KBM-7 (cell line): ENCODE measurements at places on chromosomes 7 and 10.

DNA sequence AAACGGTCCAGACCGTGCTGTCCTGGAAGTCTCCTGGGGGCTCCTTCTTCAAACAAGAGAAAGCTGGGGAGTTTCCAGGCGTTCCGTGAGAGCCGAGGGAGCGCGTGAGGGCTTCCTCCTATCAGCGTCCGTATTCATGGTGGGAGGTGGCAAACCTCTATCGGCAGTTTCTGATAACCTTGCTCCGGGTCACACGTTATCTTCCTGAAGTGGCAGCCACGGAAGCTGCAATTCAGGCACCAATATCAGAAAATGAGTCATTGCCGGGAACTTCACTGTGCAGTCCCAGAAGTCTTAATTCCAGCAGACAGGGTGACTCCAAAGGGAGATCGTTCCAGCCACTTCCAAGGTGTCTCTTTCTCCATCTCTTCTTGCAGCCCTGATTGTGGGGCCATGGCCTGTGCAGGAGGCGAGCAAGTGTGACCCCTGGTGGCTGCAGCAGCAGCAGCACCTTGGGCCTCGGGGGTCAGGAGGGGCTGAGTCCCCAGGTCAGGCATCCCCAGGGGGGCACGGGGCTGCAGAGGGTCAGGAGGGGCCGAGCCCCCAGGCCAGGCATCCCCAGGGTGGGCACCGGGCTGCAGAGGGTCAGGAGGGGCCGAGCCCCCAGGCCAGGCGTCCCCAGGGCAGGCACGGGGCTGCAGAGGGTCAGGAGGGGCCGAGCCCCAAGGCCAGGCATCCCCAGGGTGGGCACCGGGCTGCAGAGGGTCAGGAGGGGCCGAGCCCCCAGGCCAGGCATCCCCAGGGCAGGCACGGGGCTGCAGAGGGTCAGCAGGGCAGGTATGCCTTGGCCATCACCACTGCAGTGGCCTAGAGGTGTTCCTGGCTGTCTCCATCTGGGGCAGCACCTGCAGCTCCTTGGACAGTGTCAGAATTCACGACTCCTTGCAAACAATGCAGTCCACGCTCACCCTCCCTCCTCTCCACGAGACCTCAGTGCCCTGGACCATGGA is 538.7 kb downstream of the DNAJB6 start:
- DNase-seq: peak; percentile 54

GRCh38 chr10:132693676-132694075 is 92.3 kb downstream of the NKX6-2 start:
- DNase-seq: no peak

DNA sequence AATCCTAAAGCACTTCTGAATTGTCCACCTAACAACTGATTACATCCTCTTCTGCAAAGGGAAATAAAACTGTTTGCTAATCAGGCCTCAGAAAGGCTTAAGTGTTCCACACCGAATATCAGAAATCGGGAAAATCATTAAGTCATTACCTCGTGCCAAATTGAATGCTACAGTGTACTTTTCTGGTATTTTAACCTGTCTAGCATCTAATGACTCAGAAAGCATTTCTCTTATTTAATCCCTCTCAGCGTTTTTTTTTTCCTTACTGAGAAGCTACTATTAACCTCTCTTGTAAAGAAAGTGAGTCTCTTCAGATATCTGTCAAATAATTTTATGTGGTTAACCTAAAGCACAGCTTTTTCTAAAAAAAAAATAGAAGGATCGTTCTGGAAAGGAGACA is 28.6 kb downstream of the VIM start:
- DNase-seq: no peak

- no peak for DNase-seq
Observed at GRCh38 chr7:123649964-123650363, 5.7 kb upstream of the LMOD2 start.

DNA sequence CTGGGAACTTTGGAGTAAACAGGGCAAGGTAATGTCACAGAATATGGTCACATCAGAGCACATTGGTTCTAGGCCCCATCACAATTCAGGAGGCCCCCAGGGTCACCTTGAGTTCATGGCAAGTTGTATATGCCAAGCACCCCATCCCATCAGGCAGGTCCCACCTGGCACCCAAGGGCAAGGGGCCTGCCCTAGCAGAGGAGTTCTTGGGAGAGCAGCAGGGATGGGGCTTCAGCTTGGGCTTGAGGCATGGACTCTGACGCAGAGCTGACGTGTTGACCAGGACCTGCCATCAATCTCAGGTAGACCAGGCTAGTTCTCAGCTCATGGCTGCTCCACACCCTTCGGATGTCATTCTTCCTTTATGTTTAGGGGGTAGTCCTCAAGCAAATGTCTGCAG is 20.9 kb downstream of the PLAC9 start:
- no peak for DNase-seq

DNA sequence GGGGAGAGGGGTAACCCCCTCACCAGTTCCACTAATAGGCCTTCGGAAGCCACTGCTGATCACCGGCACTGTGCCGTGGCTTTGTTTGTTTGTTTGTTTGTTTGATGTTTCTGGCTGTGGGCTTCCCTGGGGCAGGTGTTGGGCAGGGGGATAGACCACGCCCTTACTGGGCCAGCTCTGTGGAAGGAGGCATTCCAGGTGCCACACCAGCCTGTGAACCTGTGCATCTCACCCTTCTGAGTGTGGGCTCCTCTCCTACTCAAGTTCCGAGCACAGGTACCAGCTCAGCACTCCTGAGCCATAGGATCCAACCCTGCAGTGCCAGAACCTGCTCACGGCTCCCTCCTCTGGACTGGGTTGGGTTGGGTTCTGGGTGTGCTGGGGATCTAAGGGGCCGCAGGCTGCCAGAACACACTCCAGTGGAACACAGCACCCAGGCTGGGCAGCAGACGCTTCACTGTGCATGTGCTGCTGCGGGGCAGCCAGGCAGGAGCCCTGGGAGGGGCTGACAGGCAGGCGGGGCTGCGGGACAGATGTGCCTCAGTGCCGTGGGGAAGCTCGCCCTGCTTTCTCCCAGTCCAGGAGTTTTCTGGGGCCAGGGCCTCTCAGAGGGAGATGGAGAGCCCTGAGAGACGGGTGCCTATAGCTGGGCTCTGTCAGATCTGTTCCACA is 1053.9 kb downstream of the CNTNAP2 start:
- DNase-seq: no peak

DNA sequence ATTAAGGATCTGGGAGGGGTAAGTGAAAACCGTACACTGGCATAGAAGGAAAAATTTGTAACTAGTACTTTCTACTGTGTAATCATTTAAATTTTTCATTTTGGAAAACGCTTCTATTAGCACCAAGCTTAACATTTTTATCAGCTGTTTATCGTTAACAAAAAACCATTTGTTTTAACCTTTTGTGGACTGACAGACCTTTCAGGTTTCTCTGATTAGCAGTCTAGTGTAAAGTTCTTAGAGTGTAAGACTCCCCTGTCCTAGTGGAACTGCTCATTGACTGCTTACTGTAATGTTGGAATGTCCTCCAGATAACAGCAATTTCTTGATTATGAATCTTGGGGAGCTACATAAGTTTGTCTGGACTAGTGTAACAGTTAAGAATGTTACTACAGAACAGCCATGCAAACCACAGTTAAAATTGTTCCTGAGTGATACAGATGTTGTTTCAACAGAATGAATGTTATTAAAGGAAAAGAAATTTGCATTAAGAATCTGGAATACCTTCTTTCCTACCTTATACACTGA is 2.0 kb downstream of the DBF4 start:
- no peak for DNase-seq

DNA sequence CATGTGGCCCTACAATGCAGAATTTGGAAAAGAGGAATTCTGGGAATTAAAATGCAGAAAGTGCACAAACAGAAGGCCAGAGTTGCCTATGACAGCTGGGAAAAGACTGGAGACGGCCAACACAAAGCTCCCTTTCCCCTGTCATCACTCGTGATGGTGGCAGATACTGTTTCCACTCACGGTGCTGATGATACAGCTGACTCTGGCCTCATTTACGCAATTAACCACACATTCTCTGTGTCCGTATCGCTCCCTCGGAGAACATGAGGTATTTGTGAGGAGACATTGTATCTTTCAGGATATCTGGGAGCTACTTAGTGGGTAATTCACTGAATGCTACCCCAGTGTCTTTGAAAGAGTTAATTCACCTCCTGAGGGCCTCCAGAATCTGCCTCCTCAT is 172.8 kb downstream of the TAX1BP1 start:
- no peak for DNase-seq

DNA sequence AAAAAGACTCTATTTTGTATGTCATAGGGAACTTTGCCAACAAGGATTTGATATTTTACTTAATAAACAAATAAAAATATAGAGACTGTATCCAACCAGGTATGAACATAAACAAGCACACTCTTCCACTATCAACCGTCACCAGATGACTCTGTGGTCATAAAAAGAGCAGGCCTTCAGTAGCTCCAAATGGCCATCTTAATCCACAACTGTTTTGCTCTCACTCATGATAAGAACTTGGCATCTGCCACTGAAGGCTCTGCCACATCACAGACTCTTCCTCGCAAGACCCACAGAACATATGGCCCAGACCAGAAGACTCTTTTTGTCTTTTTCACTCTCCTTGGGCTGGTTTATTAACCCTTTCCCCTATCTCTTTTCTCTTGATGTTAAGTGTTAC is 98.7 kb upstream of the POM121L12 start:
- no peak for DNase-seq

- DNase-seq: no peak
Observed at GRCh38 chr10:10078446-10078845, 939.2 kb upstream of the CELF2 start.
